ENCODE measurements at places on chromosomes 16 and 17.

GRCh38 chr16:17643935-17644334 is 173.2 kb upstream of the XYLT1 start:
- DNase-seq: no peak

- no peak for DNase-seq
These were observed 740 bp upstream of the POLR3E start for GRCh38 chr16:22296225-22297113.

GRCh38 chr17:61734466-61734865 is 128.9 kb downstream of the BRIP1 start:
- DNase-seq: no peak

DNA sequence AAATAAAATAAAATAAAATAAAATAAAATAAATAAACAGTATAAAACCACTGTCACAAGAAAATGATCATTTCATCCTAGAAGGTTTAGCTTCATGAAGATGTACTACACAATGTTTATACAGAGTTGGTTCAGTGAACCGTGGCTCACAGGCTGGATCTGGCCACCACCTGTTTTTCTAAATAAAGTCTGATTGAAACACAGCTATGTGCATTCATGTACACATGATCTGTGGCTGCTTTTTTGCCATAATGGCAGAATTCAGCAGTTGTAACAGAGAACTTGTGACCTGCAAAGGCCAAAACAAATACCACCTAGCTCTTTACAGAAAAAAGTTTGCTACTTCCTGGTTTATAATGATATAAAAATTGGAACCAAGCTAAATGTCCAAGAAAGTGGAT is 12.6 kb upstream of the RPRML start:
- no peak for DNase-seq

DNA sequence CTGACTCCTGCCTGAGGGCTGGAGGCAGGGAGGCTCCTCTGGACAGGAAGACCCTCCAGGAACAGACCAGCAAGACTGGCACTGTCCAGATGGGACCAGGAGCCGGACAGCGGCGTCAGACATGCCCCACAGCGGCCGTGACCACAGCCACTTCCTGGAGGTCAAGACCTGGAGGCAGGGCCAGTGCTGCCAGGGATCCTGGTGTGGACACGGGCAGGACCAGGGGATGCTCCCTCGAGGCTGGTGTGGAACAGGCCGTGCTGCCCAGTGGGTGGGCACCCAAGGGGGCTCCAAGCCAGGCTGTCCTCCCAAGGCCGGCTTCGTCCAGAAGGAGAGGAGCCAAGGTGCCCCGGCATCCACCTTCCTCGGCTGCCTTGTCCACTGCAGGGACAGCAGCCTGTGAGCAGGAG is 4.5 kb upstream of the CCDC57 start:
- DNase-seq: no peak

DNA sequence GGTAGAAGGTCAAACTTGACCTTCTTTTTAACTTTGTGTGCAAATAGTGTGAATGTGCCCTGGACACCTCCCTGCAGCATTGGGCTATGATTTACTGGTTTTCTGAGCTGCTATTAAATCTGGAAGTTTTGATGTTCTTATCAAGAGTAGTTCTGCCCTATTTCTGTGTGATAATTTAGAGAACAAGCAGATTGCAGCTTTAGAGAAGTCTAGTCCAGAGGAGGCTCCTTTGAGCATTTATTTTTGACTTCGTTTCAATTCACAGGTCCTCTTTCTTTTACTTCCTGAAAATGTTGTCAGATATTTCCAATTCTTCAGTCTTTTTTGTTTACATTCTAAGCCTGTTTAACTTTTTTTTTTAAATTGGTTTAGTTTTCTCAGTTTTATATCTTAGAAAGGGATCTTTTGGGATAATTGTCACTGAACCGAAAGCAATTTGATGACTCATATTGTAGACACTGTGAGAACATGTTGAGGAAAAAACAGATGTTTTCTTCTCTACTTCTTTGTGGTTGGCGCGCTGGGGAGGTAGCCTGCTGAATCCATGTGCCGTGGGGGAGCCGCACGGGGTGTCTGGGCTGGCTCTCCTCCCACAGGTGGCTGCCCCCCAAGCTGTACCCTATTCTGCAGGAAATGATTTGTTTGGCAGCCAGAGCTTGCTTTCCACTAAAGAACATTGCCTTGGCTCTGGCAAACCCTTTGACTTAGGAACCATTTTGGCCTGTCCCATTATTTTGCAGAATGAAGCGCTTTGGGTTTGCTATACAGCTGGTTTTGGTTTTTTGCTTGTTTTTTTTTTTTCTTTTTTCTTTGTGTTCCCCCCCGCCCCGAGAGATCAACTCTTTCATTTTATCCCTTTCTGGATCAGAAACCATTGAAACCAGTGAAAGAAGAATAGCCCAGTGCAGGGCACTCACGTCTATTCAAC is 53.4 kb downstream of the MFSD11 start:
- no peak for DNase-seq

- DNase-seq: no peak
These were observed 11.1 kb downstream of the USP6 start for GRCh38 chr17:5126719-5127488.
